ENCODE measurements at places on chromosomes 5 and 9.

DNA sequence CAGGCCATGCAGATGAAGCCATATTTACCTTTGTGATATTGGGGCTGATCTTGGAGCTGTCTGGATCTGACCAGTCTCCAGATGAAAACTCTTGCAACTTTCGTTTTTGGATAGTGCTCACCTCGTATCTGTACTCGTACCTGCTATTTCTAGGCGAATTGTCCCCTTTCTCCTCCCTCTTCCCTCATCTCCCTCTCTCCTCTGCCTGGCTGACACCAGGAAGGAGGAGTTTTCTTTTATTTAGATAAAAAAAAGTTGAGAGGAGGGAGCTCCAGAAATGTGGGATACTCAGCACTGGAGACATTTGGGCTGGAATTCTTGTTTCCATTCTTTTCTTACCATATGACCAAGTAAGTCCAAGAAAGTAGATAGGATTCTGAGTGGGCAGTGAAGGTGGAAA lies 54.6 kb upstream of the ABL1 start:
- no peak for DNase-seq

GRCh38 chr9:15915711-15916110 lies 362.9 kb downstream of the CCDC171 start:
- DNase-seq, result no peak

DNA sequence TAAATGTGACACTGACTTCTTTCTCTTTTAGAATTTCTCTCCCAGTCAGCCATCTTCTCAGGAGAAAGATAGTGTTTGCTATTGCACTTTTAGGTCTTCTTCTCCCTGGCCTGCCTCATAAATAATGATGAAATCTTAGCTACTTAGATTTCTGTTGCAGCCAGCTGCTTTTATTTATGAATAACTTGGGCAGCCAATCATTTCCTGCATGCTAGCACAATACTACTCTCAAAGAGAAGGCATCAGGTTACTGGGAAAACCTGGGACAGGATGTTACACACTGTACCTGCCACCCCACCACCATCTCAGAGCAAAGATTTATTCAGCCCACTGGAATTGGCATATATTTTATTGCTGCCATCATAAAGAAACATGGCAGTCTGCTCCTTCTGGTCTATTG lies 266.6 kb downstream of the PRELID2 start:
- DNase-seq, result no peak

GRCh38 chr9:33129886-33130881 lies 37.0 kb downstream of the B4GALT1 start:
- no peak for DNase-seq

GRCh38 chr5:2433086-2433485 lies 318.4 kb downstream of the IRX2 start:
- no peak for DNase-seq

GRCh38 chr5:52119768-52120167 lies 667.9 kb upstream of the ITGA1 start:
- no peak for DNase-seq

DNA sequence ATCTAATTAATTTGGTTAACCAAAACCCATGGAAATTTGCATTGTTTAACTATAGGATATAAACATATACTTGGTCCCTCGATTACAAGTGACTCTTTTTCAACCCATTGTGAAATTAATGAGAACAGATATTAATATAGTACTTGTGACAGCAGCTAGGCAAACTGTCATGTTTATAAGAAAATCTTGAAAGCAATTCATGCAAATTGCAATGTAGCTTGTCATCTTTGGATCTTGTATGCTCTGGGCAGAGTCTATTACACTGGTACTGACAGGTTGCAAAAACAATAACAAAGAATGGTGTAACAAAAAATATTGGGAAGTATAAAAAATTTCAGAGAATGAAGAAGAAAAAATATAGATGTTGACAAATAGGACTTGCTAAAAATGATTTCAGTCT lies 941.0 kb downstream of the DNAH5 start:
- no peak for DNase-seq

- DNase-seq, result no peak
Measured at GRCh38 chr9:88574953-88575352, 40.0 kb downstream of the NXNL2 start.

GRCh38 chr5:162711244-162711643 lies 643.7 kb downstream of the GABRG2 start:
- DNase-seq, result no peak

- DNase-seq, result no peak
Measured at GRCh38 chr9:87505869-87506678, 8.4 kb downstream of the DAPK1 start.

DNA sequence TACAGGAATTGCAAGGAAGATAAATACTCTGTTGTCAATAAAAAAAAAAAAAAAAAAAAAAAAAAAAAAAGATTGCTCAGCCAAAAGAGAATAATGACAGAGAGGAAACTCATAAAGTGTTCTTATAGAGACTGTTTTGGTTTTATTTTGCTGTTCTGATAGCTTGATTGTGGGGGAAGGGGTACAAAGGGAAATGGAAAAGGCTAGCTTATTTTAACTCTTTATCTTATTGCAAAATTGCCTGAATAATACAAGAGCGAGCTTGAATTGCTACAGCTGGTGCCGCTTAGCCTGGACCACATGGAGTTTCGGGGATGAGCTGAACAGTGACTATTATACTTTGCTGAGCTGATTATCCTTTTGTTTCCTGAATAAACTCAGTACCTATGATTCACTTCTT lies 31.0 kb upstream of the SHISAL2B start:
- no peak for DNase-seq

GRCh38 chr5:2205185-2205585 lies 322.5 kb upstream of the IRX4 start:
- DNase-seq, result no peak

DNA sequence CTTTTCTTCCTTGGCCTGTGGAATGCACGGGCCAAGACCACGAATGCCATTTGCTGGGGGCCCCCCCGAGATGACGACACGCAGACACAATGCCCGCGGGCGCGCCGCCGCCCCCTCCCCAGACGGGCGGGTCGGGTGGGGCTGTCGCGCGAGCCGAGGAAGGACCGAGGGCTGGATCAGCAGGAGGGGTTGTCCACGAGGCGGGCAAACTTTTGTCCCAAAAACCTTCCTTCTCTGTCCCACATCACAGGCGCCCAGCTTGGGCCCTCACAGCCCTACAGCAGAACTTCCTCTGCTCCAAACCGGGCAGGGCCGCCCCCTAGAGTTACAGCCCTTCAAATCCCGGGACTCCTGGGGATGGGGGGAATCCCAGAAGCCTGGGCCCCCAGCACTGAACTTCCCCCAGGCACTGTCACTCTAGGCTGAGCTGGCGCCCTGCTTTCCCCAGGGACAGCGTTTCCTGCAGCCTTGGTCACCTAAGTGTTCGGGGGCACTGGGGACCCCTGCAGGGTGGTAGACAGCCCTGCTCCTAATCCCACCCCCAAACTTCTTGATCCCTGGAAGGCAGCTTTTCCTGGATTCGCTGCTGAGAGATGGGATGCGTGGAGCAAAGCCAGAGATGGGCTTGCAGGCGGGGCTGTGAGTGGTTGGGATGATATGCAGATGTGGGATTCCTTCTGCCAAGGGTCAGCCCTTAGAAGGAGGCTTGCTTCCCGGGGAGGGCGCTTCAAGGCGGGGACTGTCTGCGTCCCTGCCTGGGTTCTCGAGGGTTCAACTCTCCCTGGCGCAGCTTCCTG lies 980 bp downstream of the COL5A1 start:
- DNase-seq, result no peak

DNA sequence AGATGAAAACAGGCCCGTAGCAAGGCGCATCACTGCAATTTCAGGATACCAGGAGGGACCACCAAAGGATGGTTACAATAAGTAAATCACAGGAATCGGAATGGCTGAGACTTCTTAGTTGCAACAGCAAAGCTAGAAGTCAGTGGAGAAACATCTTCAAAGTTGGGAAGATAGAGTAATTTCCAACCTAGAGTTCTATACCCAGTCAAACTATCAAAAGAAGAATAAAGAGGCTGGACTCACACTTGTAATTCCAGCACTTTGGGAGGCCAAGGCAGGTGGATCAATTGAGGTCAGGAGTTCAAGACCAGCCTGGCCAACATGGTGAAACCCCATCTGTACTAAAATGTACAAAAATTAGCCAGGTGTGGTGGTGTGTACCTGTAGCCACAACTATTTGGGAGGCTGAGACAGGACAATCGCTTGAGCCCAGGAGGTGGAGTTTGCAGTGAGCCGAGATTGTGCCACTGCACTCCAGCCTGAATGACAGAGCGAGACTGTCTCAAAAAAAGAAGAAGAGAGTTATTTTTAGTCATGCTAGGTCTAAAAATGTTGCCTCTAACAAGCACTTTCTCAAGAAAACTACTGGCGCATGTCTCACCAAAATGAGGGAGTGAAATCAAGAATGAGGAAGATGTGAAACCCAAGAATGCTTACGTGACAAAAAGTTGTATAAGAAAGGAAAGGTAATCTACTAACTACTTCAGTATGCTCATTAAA lies 267.7 kb downstream of the DENND1A start:
- no peak for DNase-seq

- no peak for DNase-seq
Measured at GRCh38 chr9:95791286-95791685, 84.2 kb upstream of the ERCC6L2 start.

GRCh38 chr9:61670616-61671015 lies 480.8 kb downstream of the SPATA31A7 start:
- DNase-seq, result no peak

DNA sequence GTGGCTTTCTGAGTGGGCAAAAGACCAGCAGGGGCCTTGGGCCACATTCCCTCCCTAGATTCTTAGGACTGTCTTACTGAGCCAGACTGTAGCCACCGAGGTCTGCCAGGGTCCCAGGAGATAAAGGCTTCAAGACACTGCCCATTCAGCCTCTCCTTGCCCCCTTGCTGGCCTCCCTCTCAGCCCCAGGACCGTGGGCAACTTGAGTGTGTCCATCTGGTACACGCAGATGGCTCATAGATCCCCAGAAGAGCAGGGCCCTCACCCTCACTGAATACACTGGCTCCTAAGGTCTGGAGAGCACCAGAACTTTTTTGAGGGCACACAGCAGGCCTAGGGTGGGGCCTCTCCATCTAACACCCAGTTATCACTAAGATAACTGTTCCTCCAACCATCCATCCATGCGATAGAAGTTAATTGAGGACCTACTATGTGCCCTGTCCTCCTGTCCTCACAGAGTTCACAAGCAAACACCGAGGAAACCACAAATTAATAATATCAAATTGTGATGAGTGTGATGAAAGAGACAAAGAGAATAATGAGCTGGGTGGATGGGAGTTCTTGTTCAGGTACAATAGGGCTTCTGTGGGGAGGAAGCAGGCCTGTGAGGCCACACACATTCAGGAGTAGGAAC lies 4.9 kb upstream of the PDGFRB start:
- DNase-seq, result no peak

DNA sequence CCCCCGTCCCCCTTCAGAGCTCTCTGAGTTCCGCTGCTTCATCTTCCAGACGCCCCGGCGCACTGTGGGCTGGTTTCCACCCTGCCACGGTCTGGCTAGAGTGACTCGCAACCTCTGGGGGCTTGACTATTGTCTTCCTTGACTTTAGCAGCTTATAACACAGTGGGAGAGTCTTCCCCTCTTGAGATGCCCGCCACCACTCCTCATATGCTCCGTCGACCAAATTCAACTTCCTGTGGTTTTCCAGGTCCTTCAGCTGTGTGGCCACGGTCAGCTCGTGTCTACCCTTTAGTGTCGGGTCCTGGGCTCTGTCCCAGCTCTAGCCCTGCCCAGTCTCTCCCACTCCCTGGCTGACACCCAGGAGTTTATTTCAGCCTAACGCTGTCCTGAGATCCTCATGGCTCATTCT lies 28.2 kb upstream of the NCS1 start:
- DNase-seq, result no peak

DNA sequence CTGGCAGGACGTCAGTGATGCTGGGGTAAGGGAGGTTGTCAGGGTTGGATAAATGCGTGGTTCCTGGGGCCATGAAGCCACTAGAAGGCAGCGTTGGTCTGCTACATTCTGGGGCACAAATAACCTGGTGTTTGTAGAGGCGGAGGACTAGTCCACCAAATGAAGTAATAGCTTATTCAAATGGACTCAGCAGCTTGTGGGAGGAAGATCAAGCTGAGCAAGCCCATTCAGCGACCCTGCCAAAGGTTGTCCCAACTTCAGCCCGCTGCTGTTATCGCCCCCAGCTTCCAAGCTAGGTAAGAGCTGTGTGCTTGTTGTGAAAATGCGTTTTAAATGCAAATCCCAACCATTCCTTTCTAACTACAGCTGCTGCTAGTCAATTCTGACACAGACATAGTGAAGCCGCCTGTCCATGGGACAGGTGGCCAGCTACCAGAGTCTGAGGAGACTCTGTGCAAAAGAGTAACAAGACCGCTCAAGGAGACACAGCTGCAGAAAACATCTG lies 7.6 kb upstream of the FAM240B start:
- DNase-seq, result no peak

DNA sequence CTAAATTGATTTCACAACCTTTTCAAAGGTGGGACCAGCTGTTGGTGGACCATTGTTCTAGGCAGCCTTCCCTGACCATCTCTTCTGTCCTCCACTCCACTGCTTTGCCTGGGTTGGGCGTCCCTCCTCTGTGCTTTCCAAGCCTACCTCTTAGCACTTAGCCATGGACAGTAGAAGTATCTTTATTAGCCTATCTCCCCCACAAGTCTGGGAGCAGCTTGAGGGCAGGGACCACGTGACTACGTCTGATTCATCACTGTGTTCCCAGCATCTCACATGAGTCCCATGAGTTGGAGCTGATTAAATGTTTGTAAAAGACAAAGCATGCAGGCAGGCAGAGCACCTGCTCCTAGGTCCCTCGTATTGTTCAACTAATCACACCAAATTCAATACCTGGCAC lies 20.9 kb downstream of the MORN5 start:
- no peak for DNase-seq

DNA sequence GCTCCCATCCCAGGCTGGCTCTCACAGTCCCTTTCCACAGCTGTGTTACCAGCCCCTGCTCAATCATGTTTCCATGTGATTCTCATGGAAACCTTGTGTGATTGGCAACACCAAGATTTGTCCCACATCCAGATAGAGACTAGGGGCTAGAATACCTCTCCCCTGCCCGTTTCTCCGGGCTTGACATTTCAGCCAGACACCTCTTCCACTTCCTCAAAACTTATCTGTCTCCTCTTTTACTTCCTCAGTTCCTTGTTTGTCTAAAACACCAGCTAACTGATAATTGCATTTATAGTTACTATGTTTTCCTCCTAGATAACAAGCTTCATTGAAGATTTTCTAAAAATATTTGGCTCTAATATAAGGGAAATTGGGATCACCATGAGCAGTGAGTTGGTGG lies 16.6 kb upstream of the KCNMB1 start:
- no peak for DNase-seq

- no peak for DNase-seq
Measured at GRCh38 chr5:164335837-164336236, 830.4 kb downstream of the MAT2B start.

GRCh38 chr5:103867857-103868598 lies 305.4 kb upstream of the NUDT12 start:
- DNase-seq, result no peak

Data from naive thymus-derived CD8-positive, alpha-beta T cell (primary cell).